Dermis microvascular lymphatic vessel endothelial cell (primary cell): ENCODE measurements at places on chromosomes 13 and 19. TPM values are rescaled to one million over a fixed set of nuclear protein-coding genes. Genes with fewer than 3 reads are reported as not detected.

PNMA8A gene
- total RNA-seq: under 0.01 and 0.26 TPM in 2 replicates

COL4A2 gene
- total RNA-seq: 626 and 1,224 TPM in 2 replicates

RAB11B gene
- total RNA-seq: 48.1 and 105 TPM in 2 replicates

PSG11 gene
- 0.13 TPM in 2 replicates for total RNA-seq

ERCC1 gene
- total RNA-seq: 46.1 and 57.3 TPM in 2 replicates

MAMSTR gene
- total RNA-seq: under 0.01 and 0.13 TPM in 2 replicates
